ENCODE measurements at places on chromosomes 6 and 20.

- no peak for DNase-seq
These were observed 468.1 kb downstream of the CD83 start for GRCh38 chr6:14585689-14586088.

DNA sequence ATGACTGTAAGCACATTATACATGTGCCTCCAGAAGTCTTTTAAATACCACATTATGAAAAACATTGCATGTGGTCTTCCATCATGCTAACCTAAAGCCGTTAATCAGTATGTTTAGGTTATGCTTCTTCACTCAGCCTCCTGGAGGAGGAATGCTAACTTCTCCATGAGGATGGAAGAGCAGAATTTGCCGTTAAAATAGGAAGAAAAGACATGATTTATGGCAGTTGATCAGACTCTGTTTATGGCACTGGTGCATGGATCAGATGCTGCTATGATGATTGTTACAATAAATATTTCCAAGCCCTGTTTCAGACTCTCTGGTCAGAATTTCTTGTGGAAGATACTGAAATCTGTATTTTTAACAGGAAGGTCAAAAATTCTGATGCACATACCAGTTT is 31.7 kb downstream of the MAP3K4 start:
- no peak for DNase-seq

DNA sequence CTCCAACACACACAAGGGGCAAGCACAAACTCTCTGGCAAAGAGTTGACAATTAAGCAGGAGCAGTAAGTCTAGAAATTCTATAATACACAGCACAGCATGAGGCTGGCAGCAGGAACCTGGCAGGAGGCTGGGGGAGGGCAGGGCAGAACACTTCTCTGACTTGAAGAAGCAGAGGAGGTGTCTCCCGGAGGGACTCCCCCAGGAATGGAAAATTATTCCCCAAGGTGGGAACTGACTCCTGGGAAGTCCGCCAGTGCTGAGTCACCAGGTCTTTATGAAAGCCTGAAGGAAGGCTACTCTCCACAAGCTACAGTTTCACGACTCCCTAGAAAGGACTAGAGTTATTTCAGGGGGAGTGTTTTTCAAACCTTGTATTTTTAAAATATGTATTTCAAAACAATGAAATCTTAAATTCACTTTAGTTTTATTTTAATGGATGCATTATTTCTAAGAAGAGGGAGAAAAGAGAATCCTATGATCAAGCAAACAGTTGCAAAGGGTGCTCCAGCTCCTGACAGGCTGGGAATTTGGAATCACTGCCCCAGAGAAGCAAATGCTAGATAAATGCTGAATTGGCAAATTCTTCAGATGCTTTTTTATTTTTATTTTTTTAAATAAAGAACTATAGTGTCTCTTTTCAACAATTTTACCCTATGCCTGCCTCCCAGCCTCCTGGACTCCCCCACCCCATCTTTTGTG is 192.8 kb downstream of the LY86 start:
- peak; percentile 68 for DNase-seq

GRCh38 chr6:151482290-151482689 is 11.5 kb upstream of the CCDC170 start:
- peak; percentile 9 for DNase-seq

DNA sequence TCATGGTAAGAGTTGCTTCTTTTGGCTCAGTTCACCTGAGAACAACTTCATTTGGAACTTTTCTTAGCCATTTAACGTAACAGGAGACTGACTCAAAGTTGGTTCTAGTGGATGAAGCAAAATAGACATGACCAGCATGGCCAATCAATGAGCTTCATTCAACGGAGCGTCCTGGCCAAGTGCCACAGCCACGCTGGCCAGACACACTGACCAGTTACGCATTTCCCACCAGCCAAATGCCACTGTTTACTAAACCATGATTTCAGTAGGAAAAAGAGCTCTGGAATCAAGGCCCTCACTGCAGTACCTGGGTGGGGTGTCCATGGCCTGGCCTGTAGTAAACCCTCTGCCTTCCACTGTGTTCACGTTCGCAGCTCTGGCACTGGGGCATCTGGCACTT is 80.4 kb downstream of the POPDC3 start:
- DNase-seq = no peak

- no peak for DNase-seq
These were observed 8.9 kb downstream of the REM1 start for GRCh38 chr20:31484001-31484400.

- peak; percentile 43 for DNase-seq
These were observed at the start of gene TAPBP for GRCh38 chr6:33313709-33314514. TAPBP (minus strand) TSS chr6:33314078; CDS start chr6:33314041, 37 bp downstream.

DNA sequence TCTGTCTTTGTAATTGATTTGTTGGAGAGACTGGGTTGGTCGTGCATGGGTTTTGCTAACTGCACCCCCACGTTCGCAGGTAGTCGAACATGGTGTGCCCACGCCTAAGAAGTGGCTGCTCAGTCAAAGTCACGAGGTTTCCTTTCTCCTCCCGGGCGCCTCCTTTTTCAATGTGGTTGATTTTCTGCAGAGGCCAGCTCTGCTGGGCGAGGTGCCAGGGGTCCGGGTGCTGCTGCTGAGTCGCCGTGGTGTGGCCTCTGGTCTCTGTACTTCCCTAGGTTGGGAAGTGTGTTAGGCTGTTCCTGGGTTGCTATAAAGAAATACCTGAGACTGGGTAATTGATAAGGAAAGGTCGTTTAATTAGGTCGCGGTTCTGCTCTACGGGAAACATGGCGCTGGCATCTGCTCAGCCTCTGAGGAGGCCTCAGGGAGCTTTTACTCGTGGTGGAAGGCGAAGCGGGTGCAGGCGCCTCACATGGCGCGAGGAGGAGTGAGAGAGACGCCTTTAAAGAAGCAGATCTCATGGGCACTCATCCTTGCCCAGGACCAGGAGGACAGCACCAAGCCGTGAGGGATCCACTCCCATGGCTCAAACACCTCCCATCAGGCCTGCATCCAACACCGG is 14.1 kb downstream of the OSBPL2 start:
- peak; percentile 19 for DNase-seq

- no peak for DNase-seq
These were observed 4.1 kb downstream of the SLC22A7 start for GRCh38 chr6:43302126-43302525.

- no peak for DNase-seq
These were observed 16.1 kb upstream of the LAMP5 start for GRCh38 chr20:9498322-9498721.

DNA sequence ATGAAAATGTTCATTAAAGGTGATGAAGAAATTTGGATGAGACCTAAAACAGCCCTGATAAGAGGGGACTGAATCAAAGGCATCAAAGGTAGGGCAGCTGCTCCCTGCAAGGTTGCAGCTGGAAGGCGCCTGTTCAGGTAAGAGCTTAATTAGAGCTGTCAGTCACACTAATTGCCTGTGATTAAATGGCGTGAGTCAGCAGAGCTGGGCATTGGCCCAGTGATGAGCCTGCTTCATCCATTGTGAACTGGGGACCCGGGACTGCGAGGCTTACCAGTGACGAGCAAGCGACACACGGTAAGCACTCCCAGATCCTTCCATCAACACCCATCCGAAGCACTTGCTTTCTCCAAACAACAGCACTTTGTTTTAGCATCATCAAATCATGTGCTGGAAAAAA is 621.5 kb upstream of the CDH4 start:
- no peak for DNase-seq

DNA sequence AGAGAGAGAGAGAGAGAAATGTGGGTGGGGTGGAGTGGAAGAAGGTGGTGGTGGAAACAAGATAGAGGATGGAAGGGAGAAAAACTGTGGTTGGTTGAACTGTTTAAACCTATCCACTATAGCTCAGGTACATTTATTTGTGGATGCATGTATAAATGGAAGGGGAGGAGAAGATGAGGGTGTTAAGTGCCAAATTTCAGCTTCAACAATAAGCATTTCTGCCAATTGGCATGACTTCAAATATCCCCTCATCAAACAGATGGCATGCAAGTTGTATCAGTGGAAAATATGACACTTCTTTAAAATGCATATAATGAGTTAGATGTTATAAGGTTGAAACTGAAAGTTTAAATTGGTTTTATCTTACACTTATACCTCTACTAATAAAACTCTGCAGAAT is 216.1 kb downstream of the LMBRD1 start:
- DNase-seq = no peak

GRCh38 chr6:69866770-69867638 is 648 bp downstream of the COL19A1 start:
- DNase-seq = no peak

- DNase-seq = peak; percentile 88
These were observed at the start of gene THBS2 for GRCh38 chr6:169253337-169254238. THBS2 (minus strand) TSS chr6:169253846; CDS start chr6:169250784, 3,062 bp downstream.

- no peak for DNase-seq
These were observed 62.3 kb upstream of the NKX2-2 start for GRCh38 chr20:21575981-21576740.

GRCh38 chr20:39631557-39631956 is 669.4 kb downstream of the DHX35 start:
- DNase-seq = no peak

GRCh38 chr20:5364136-5364821 is 47.5 kb upstream of the PROKR2 start:
- no peak for DNase-seq

- no peak for DNase-seq
These were observed 27.8 kb upstream of the SYNDIG1 start for GRCh38 chr20:24441661-24442060.

DNA sequence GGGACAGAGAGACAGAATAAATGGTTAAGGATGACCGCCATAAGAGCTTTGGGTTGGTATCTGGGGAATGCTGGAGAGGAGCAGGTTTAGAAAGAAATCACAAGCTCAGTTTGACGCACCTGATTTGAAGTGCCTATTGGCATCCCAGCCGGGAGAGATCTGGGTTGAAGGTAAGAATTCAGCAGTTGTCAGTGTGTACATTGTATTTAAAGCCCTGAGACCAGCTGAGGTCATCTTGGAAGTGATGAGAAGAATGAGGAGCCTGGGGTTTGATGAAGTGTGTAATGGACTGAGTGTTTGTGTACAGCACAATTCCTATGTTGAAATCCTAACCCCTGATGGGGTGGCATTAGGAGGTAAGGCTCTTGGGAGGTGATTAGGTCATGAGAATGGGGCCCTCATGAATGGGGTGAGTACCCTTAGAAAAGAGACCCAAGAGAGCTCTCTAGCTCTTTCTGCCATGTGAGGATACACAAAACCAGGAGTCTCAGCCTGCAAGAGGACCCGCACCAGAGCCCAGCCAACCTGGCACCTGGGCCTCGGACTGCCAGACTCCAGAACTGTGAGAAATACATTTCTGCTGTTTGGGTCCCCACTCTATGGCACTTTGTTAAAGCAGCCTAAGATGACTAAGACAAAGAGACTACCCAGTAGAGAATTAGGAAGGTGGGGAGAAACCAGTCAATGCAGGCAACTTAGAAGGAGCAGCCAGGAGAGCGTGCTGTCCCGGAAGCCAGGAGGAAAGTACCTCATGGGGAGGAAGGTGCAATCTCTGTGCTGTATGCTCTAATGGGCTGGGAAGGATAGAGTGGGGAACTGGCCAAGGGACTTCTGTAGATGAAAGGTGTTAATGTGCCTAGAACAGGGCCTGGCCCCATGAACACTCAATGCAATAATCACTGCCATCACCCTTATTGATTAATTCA is 133.7 kb upstream of the SLC24A3 start:
- DNase-seq = no peak

- no peak for DNase-seq
These were observed 101.1 kb upstream of the SCAF8 start for GRCh38 chr6:154632119-154632518.

- DNase-seq = no peak
These were observed 10.9 kb downstream of the FOXQ1 start for GRCh38 chr6:1322696-1323219.

- peak; percentile 36 for DNase-seq
These were observed 3.6 kb upstream of the MYLK2 start for GRCh38 chr20:31815408-31816188.

DNA sequence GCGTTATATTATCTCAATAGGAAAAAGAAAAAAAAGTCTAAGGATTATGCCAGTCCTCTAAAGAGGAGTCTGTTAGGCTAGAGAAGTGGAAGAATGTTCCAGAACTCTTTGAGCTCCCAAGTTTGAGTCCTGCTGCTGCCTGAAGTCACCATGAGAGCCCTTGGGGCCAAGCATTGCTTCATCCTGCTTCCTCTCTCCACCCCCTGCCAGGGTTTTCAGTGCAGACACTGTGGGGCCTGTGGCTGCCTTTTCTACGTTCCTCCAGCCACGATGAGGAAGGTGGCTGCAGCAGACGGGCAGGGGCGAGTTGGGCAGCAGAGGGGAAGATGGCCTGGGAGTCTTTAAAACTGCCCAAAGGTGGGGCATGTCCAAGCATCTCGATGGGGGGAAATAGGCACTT is 214.4 kb upstream of the KCNG1 start:
- DNase-seq = peak; percentile 12

GRCh38 chr6:39357998-39358686 is 35.6 kb upstream of the KCNK16 start:
- peak; percentile 13 for DNase-seq

- no peak for DNase-seq
These were observed 87.3 kb downstream of the RSPH3 start for GRCh38 chr6:158912655-158913054.

DNA sequence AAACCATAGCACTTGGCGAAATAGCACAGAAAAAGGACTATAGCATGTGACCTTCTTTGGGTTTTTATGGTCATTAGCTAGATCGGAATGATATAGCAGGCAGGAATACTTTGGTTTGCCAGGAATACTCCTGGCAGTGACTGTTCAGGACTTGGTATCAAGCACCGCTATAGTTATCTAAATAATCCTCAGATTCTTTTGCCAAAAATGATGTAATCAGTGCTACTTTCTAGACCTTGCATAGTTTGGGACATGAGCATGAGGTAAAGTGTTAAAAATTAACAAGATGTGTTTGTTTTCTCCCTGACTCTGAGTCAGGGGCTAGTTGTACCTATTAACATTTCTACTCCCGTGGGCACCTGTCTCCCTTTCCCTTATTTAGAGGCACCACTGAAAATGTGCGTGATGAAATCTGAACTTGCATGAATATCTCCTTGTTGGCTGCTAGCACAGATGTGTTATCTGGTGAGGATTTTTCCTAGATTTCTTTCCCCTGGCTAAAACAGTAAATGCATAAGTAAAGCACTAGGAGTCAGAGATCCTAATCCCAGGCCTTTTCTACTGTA is 511.0 kb downstream of the CDKAL1 start:
- DNase-seq = peak; percentile 46

Measured in amniotic epithelial cell (primary cell).